ENCODE measurements at places on chromosomes 2 and 18.

DNA sequence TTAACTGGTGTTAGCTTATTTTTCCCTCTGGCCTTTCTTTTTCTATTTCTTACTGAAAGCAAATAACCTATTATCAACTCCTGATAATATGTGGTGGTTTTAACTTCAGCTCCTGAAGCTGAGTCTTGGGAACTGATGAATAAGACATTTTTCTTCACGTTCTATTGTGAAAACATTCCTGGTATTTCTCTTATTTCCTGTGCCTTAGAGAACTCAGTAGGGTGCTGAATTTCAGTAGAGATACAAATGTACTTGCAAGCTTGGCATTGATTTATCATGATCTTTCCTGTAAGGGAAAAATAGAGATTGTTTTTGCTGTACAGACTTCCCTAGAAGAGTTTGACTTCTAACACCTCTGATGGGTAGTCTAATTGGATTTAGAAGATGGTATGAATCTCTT, 52.8 kb upstream of the DCC start:
- no peak for DNase-seq

- DNase-seq: no peak
Measured at GRCh38 chr2:84779781-84780180, 101.1 kb downstream of the TRABD2A start.

DNA sequence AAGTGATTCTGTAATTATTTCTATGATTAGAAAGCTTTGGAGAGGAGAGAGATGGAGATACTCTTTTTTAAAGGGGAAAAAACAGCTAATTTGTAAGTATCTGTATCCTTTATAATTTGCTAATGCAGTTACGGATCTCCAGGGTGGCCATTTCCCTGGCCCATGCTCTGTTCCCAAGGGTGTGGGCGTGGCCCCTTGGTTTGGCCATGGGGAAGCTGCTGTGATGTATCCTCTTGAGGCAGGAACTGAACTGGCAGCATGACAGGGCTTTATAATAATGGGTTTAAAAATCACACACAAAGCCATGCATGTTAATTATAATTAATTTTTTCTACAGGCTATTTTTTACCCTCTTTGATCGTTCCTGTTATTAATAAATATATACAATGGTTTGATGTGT, 27.0 kb downstream of the TRAPPC12 start:
- DNase-seq: no peak

GRCh38 chr2:174595116-174595809, 2.3 kb downstream of the WIPF1 start:
- no peak for DNase-seq

DNA sequence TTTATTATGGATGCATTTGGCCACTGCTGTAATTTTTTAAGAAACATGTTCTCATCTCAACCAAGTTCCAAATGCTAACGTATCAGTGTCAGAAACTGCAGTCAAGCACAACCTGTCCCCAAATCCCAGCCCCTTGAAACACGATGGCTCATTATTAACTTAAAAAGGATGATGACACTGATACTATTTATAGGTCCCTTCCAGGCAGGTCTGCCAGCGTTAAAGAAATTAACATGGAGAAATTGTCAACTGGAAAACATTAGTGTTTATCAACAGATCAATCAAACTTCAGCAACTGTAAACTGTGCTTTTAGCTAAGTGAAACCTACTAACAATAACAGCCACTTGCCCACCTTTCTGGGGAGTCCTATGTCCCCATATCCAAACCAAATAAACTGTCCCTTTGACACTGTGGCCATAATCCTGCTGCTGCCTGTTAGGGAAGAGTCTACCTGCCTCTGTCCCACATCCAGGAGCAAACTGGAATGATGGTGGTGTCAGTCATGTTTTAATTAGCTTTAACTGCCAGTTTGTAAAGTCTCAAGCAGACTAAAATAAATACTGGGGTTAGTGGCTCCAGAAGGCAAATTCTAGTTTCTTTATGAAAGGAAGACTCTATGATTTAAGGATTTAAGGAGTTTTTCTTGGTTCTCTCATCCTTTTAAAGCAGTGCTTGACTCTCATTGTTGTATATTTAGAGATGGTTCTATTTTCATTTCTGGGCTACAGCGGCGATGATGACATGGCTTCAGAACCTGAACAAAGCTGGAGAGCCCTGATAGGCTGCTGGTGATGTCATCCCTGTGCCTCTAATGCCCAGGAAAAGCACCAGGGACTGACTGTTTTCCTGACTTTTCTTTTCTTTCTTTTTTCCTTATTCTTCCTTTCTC, 583.6 kb upstream of the PIK3C3 start:
- no peak for DNase-seq

DNA sequence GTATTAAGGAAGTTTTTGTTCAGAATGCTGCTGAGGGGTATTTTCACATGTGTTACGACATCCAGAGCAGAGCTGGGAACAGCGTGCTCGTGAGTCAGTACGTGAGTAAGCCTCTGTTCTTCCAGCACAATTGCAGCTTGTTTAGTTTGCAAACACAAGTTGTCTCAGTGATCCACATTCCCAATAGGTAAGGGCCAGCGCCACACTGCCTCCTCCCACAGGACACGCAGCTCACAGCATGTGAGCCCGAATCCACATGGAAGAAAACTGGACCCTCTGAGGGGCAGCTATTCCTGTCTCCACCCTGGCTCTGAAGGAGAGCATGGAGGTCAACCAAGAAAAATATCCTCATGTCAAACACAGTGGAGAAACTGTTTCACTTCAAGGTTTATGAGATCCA, 173.9 kb upstream of the PID1 start:
- DNase-seq: no peak

- no peak for DNase-seq
Measured at GRCh38 chr2:54083021-54083420, 32.4 kb upstream of the ACYP2 start.

GRCh38 chr2:99851089-99851488, 291.3 kb downstream of the AFF3 start:
- DNase-seq: no peak

GRCh38 chr2:215979620-215980019, 33.7 kb downstream of the MREG start:
- no peak for DNase-seq

- DNase-seq: no peak
Measured at GRCh38 chr2:3664925-3665324, 6.9 kb downstream of the ALLC start.

- no peak for DNase-seq
Measured at GRCh38 chr2:160657196-160657595, 163.6 kb upstream of the RBMS1 start.

DNA sequence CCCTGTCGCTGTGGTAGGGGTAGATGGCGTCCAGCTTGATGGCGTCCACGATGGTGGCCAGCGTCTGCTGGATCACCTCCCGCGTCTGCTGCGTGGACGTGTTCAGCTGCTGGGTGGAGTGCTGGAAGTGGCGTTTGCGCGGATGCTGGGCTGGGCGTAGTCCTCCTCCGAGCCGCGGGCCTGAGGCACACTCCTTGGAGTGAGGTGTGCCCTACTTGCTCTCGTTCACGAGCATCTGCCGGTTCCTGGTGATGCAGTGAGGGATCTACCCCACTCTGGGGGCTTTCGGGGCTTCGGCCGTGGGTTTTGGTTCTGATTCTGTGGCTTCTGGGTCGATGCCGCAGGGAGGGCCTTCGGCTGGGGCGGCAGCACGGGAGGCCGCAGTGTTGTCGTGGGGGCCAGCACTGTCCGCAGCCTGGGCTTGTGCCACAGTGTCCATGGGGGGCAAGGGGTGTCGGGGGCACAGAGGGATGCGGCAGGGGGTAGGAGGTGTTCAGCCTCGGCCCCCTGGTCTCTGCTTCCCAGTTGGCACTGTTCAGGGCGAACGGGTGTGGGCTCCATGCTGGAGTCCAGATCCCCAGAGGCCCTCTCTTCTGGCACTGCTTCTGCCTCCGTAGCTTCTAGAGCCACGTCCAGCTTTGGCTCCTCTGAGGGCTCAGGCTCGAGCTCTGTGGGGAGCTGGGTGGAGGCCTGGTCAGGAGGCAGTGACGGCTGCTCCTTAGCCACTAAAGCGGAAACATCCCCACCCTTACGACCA, 890.6 kb upstream of the LRRTM1 start:
- no peak for DNase-seq

GRCh38 chr2:176931588-176932563, 280.7 kb upstream of the HNRNPA3 start:
- no peak for DNase-seq

GRCh38 chr2:241459520-241459919, 48.9 kb downstream of the STK25 start:
- no peak for DNase-seq

GRCh38 chr2:59276917-59277316, 1035.8 kb upstream of the FANCL start:
- DNase-seq: no peak

- DNase-seq: no peak
Measured at GRCh38 chr2:2683606-2684224, 352.6 kb upstream of the MYT1L start.

DNA sequence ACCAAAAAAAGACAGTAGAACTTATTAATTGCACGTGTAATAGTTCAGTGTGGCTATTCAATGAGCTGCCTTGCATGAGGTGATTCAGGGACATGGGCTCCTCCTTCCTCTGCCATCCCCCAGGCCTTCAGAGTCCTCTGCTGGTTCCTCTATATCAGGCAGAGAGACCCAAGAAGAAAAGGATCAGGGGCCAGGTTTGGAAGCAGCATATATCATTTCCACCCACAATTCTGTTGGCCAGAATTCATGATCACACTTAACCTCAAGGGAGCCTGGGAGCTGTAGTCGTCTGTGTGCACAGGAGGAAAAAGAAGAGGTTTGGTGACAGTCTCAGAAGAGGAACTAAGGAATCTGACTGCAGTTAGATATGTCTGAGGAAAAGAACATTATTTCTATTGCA, 114.0 kb upstream of the GLS start:
- no peak for DNase-seq

- DNase-seq: no peak
Measured at GRCh38 chr2:62471816-62472215, 34.2 kb downstream of the TMEM17 start.

GRCh38 chr2:120312860-120313694, 32.9 kb upstream of the INHBB start:
- DNase-seq: peak; percentile 83

- DNase-seq: no peak
Measured at GRCh38 chr2:105144152-105144940, 97.2 kb upstream of the GPR45 start.

GRCh38 chr2:240360645-240361475, 74.6 kb upstream of the GPC1 start:
- no peak for DNase-seq

DNA sequence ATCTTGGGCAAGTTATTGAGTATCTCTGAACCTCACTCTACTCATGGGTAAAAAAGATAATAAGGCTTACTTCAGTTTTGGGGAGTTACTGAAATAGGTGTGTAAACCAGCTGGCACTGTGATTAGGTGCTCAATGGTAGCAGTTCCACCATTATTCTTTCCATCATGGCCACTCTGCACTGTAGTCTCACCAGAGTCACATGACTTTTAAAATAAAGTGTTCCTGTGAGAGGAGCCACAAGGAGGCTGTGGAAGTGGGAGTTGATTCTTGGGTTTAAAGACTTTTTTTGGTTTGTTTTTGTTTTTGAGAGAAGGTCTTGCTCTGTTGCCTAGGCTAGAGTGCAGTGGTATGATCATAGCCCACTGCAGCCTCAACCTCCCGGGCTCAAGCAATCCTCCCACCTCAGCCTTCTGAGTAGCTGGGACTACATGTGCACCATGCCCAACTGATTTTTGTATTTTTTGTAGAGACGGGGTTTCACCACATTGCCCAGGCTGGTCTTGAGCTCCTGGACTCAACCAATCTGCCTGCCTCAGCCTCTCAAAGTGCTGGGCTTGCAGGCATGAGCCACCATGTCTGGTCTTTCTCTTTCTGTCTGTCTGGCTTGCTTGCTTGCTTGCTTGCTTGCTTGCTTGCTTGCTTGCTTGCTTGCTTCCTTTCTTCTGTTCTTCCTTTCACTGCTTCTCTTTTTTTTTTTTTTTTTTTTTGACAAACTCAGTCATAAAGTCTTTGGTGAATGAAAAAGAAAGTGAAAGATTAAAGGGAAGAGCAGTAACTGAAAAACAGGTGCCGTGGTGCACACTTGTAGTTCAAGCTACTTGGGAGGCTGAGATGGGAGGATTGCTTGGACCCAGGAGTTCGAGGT, 21.2 kb upstream of the ACVR1 start:
- DNase-seq: peak; percentile 33

- no peak for DNase-seq
Measured at GRCh38 chr2:9434489-9434888, 11.0 kb downstream of the CPSF3 start.

DNA sequence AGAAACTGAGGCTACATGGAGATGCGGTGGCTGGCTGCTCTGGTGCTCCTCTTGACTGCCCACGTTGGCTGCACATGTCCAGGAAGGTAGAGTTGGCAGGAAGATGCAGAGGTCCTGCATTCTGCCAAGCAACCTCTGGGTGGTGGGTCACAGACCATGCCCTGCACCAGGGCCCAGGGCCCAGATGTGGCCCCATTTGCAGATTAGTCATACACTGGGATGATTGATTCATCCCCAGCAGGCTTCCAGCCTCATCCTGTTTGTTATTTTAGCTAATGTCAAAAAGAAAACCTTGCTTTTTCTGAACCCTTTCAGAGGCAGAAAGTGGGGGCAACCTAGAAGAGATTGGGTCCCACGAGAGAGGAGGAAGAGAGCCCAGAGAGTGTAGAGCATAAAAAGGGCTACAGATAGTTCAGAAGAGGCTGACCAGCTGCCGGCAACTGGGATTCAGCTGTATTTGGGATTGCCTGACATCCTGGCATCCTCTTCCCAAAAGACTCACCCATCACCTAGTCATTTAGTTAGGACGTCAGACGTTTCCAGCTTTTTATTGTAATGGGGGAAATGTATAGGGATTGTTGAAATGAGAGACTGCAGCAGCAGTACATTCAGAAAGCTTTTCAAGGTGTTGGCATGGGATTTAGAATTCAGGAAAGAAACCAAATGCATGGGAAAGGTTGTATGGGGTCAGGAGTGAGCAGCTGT, 101.9 kb downstream of the CTIF start:
- DNase-seq: no peak

- DNase-seq: no peak
Measured at GRCh38 chr18:896315-896714, 8.4 kb upstream of the ADCYAP1 start.

GRCh38 chr2:150605664-150606063, 118.2 kb upstream of the RND3 start:
- no peak for DNase-seq

- DNase-seq: no peak
Measured at GRCh38 chr2:42191285-42192009, 22.3 kb downstream of the EML4 start.

- DNase-seq: no peak
Measured at GRCh38 chr2:74385396-74385795, 5.3 kb upstream of the DCTN1 start.

DNA sequence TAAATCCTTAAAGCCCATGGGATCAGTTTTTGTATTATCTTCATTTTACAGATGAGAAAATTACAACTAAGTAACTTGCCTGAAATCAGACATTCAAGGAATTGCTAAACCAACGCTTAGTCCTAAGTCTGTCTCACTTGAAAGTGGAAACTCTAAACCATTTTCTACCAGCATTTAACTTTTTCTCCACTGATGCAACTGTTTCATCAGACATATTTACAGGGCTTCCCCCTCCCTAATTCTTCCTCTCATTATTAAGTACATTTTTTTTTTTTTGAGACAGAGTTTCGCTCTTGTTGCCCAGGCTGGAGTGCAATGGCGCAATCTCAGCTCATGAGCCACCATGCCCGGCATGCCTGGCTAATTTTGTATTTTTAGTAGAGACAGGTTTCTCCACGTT, 88.6 kb downstream of the ACVR1C start:
- no peak for DNase-seq

- DNase-seq: no peak
Measured at GRCh38 chr2:67842375-67842959, 220.3 kb downstream of the C1D start.
